ENCODE measurements at places on chromosomes 13 and 19.

- no peak for DNase-seq
Measured at GRCh38 chr19:55695511-55696290, 20.7 kb downstream of the EPN1 start.

DNA sequence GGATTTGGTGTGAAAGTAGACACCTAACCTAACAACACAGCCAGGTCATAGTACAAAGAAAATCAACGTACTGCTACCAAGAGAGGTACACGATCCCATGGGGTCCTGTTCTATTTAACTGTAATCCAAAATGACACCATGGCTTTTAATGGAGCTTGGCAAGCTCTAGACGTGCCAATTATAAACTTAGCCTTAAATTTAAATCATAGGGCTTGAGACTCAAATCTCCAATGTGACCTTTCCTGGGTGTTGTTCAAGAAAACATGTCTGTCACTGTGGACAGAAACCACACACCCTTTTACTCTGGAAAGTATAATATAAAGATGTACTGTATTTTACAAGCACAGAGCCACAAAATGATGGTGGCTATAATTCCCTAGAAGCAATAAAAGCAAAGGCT lies 299.3 kb downstream of the ENOX1 start:
- DNase-seq: no peak

GRCh38 chr19:19224852-19225494 lies 13.2 kb downstream of the NCAN start:
- DNase-seq: peak; percentile 82

- DNase-seq: no peak
Measured at GRCh38 chr13:101248739-101249514, 167.4 kb downstream of the NALCN start.

DNA sequence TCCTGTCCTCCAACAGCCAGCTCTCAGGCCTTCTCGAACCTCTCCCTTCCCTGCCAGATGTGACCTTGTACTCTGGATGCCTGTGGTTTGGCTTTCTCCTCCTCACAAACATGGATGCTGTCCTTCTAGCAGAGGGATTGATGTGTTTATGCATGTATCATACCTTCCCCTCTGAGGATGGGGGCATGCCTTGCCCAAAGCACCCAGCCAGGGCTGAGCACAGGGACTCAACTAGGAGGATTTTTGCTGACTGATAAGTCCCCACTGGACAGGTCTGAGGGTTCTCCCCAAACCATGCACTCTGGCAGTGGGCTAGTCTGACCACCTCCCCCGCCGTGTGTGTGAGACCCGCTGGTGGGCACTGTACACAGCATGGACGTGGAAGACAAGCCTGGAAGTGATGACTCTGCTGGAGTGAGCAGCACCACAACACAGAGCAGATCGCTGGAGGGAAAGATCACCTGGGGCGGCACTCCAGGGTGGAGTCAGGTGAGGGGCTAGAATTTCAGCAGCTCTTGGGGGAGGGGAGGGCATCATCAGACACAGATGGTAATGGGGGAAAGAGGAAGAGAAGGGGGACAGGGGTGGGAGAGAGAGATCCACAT lies 360.3 kb upstream of the ZNF507 start:
- no peak for DNase-seq

- DNase-seq: peak; percentile 87
Measured at GRCh38 chr19:49690656-49691242, at the start of gene CPT1C. CPT1C (plus strand) TSS chr19:49691116; CDS start chr19:49692253, 1,137 bp downstream.

- no peak for DNase-seq
Measured at GRCh38 chr19:49407482-49408015, 15.7 kb downstream of the PTH2 start.

- DNase-seq: no peak
Measured at GRCh38 chr19:29293292-29293691, 80.3 kb upstream of the UQCRFS1 start.

DNA sequence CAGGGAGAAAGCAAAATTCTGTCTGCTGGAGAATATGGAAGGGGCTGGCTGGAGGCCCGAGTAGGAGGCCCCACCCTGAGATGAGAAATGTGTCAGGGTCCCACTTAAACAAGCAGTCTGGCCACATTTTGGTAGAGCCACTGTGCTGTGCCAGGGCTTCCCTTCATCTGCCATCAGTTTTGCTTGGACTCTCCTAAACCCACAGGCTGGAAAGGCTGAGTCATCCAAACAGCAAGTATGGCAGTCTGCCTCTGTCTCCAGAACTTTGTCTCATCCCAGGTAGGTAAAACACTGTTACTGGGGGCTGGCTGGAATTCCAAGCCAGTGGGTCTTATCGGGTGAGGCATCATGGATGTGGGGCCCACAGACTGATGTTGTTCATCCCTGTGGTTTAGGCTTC lies 1390.6 kb downstream of the UQCRFS1 start:
- DNase-seq: no peak

- DNase-seq: no peak
Measured at GRCh38 chr13:32616883-32617511, 30.7 kb downstream of the PDS5B start.

DNA sequence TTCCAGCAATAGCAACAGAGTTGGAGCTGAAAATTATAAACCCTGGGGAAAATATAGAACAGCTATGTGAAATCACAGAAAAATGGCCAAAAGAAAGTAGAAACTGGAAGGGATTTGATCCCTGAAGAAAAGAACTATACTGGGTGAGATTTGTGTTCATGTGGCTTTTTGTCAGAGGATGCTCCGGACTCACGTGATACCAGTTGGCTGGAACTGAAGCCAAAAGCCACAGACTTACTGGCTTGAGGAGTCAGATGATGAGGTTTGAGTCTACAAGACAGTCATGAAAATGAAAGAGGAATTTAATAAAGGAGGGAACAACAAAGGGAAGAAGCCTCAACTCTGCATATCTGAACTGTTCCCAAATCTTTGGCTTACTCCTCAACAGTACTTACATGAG lies 427.1 kb downstream of the GPC5 start:
- DNase-seq: no peak

- DNase-seq: peak; percentile 53
Measured at GRCh38 chr13:97976610-97977521, 23.4 kb downstream of the IPO5 start.

- DNase-seq: no peak
Measured at GRCh38 chr13:42967660-42968059, 24.4 kb downstream of the EPSTI1 start.

DNA sequence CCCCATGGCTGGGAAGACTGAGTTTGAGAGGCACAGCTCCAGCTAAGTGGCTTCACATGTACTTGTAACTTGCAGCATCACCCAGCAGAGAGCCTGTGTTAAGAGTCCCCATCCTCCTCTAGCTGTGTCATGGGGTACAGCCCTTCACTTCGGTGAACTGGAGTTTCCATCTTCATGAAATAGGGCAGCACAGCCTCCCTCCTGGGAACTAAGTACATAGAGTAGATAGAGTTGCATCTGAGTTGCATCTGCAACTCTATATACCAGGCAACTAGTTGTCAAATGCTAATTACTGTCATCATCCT lies 1.2 kb downstream of the PRDX2 start:
- DNase-seq: no peak

DNA sequence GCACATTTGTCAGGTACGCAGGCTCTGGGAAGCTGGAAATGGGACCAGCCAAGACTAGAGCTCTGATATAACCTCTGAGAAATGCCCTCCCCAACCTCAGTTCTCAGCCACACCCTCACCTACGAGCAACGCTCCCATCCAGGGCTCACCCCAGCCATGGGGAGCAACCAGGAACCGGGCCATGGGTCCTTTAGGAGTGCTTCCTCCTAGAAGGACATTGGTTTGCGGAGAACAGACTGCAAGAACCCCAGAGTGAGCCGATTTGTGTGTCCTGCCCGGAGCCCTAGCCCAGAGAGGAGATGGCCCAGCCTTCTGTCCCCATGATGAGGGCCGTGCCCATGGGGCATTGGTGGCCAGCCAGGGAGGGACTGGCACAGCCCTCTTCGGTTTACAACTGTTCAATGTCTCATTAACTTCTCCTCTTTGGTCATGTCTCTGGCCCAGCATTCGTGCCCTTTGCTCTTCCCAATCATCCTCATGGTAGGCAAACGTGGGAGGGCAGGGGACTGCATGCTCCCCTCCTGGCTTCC lies 32.9 kb upstream of the IGSF23 start:
- no peak for DNase-seq

DNA sequence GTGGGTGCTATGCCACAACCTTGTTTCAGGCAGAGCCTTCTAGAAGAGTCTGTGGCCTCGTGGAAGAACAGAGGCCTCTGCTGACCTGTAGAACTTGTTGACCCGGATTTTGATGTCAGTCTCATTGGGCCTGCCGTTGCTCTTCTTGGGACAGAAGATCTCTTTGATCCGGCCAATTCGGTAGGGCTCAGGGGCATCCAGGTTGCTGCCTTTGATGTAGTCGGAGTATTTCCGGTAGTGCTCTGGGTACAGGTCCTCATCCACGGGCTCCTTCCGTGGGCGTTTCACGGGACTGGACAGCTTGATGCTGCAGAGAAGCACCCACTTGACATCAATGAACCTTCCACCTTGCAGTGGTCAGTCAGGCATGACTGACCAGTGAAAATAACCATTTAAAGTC lies 24.0 kb upstream of the EIF3G start:
- no peak for DNase-seq

DNA sequence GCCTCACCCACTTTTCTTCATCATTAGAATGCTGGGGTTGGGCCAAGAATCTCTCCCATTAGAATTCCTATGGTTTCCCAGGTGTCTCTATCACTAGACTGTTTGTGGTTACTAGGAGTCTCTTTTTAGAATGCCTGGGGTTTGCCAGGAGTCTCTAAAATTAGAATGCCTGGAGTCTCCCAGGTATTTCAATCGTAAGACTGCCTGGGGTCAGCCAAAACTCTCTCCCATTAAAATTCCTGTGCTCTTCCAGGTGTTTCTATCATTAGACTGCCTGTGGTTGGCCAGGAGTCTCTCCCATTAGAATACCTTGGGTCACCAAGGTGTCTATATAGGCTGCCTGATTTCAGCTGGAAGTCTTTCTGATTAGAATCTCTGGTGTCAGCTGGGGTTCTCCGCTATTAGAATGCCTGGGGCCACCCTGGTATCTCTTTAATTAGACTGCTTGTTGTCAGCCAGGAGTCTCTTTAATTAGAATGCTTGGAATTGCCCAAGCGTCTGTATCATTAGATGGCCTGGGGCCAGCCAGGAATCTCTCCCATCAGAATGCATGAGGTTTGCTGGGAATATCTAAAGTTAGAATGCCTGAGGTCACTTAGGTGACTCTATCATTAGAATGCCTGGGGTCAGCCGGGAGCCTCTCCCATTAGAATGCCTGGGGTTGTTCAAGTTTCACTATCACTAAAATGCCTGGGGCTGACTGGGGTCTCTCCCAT lies 1479.2 kb downstream of the UQCRFS1 start:
- DNase-seq: no peak

DNA sequence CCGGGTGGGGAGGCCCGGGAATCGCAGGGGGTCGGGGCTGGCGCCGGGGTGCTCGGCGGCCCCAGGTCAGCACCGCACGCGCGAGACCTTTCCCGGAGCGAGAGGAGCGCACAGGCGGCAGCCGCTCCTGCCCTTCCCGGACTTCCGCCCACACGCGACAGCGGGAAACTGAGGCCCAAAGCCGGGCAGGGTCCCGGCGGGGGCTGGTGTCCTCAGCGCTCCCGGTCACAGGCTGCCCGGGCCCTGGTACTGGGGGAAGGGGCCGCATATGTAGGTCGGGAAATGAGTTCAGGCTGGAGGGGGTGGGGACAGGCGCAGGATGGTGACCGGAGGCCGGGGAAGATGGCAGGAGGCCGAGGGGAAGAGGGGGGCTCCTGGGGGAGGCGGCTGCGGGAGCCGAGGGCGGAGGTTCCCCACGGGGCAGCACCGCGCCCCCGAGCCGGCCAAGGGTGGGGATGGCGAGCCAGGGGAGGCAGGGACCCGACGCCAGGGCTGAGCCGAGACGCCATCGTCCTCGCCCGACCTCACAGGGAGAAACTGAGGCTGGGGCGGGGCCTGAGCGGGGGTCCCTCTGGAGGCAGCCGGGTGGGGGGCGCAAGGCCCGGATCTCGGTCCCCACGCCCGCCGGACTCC lies 662 bp downstream of the CBARP start:
- no peak for DNase-seq

DNA sequence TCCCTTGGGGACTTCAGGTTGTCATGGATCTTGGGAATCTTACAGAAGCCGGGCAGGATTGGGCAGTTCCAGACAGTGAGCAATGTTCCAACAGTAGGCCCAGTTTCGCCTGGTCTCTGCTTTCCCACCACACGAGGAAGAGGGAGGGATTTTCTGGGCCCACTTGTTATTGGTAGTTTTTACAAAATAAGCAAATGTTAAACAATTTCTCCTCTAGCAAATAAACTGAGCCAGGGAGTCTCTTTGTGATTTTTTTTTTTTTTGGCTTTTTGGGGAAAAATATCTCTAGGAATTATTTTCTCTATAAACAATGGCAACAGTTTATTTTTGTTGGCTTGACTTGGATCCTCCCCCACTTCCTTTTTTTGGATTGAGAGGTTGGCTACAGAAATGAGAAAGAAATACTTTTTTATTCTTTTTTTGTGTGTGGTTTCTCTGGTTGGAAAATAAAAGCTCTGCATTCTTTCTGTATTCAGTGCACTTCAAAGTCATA lies 89.3 kb downstream of the TM9SF2 start:
- no peak for DNase-seq

- no peak for DNase-seq
Measured at GRCh38 chr19:47444388-47444821, 25.1 kb upstream of the MEIS3 start.

DNA sequence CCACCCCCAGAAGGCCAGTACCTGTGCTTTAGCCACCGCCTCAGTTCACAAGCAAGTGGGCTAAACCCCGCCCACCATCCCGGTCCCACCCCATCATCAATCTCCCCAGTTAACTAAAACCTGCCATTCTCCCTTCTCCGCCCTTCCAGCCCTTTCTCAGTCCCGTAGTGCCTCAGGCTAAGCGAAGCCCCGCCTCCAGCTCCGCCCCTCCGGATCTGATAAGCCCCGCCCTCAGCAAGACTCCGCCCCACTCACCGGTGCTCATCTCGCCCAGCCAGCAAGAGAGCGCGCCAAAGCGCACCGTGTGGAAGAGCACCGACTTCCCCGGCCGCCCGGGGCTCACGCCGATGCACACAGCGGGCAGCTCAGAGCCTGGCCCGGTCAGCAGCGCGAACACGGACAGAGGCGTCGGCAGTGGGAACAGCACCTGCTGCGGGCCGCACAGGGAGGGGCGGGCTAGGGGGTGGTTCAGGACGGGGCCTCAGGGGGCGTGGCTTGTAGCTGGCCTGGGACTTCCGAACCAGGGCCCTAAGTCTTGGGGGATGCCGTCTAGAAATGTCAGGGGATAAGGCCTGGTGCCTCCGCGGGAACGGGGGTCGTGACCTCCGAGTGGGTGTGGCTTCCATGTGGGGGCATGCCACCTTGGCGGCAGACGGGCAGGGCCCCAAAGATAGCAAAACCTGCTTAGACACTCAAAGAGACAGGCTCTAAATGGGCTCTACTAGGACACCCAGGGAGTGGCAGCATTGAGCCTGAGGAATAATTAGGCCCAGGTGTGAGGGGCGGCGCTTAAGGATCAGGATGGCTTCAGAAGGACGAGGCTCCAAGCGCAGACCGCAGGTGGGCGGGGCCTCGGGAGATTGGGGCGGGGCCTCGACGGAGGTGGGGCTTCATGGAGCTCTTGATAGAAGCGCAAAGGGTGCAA lies 21.4 kb downstream of the MAP4K1 start:
- DNase-seq: no peak

GRCh38 chr13:92122186-92122853 lies 723.9 kb downstream of the GPC5 start:
- DNase-seq: no peak

All from COR-L47 (cell line).